ENCODE measurements at places on chromosomes 3 and 15.

GRCh38 chr3:88150371-88150770 is 612 bp downstream of the C3orf38 start:
- no peak for DNase-seq
- no peak overlapping the region for H3K27ac ChIP-seq
- peak overlapping the region; percentile 96 for H3K4me3 ChIP-seq

DNA sequence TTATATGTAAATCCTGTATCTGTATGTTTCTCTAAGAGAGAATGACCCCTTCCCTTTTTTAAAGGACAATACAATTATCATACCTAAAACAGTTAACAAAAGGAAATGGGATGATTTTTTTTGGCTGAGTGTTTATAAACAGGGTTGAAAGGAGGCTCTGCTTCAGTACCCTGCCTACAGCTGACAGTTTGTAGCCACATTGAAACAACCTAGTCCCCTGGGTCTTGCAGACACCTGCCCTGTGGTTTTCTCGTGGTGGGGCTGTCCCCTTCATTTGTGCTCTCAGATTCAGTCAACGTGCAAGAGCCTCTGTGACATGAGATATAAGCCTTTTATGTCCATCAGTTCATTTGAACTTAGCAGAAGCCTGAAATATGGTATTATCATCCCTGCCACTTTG is 2.3 kb upstream of the HMCES start:
- peaks cover 4% of the 10 kb centered on the region for H3K4me1 ChIP-seq
- no peak for DNase-seq
- H3K27ac ChIP-seq = no peak overlapping the region
- H3K4me3 ChIP-seq = no peak overlapping the region
- H3K27me3 ChIP-seq = no peaks in the 10 kb centered on the region

DNA sequence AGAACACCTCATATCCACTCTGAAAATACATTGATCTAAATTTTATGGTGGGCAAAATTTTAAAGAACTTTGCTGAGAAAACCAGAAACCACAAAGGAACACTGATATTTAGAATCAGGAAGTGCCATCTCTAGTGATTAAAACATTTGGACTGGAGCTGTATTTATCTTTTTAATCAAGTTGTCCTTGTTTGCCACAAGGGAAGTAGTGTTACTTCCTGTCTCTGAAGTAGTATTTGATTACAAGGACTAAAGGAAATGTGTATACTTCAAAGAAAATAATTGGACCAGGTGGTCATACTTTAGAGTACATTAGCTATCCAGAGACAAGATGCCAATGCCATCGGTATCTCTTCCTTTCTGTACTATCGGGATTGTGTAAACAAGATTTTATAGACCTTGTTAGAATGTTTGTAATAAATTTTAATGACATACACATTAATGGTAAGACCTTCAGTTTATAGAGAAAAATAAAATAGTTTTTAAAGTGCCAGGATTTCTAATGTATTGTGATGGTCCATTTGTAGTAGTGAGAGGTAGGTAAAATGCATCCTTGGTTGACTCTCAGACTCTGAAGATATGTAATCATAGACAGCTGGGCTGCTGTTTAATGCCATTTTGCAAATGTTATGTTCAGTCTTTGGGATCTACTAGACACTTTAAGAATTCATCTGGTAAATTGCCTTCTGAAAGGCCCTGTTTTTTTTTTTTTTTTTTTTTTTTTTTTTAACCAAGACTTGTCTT is 131.9 kb downstream of the B3GALNT1 start:
- no peak overlapping the region for H3K4me3 ChIP-seq
- peaks cover 5% of the 10 kb centered on the region for H3K4me1 ChIP-seq
- DNase-seq = no peak
- no peaks in the 10 kb centered on the region for H3K36me3 ChIP-seq
- H3K27ac ChIP-seq = no peak overlapping the region

- H3K36me3 ChIP-seq = peaks cover 7% of the 10 kb centered on the region
- H3K4me1 ChIP-seq = peaks cover 3% of the 10 kb centered on the region
- H3K27me3 ChIP-seq = no peaks in the 10 kb centered on the region
- DNase-seq = no peak
Observed at GRCh38 chr15:78382114-78382880, 42.1 kb downstream of the CRABP1 start.

DNA sequence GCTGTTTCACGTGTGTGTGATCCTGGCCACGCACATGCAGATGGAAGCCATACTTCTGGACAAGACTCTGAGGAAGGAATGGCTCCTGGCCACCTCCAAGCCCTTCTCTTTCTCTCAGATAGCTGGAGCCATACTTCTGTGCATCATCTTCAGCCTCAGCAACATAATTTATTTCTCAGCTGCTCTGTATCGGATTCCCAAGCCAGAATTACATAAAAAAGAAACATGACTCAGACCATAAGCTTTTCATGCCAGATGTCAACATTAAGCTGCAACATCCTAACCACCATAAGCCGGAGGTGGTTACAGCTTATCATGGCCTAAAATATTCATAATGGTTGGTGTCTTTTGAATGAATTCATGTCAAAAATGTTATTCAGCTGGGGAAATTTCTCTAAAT is 10.6 kb upstream of the KIF23 start:
- H3K4me1 ChIP-seq = no peaks in the 10 kb centered on the region
- DNase-seq = no peak
- no peaks in the 10 kb centered on the region for H3K27me3 ChIP-seq
- H3K27ac ChIP-seq = no peak overlapping the region
- H3K4me3 ChIP-seq = no peak overlapping the region
